ENCODE measurements at places on chromosomes 7 and 10. TPM values are rescaled to one million over a fixed set of nuclear protein-coding genes. Genes with fewer than 3 reads are reported as not detected.

Gene NCF1
- total RNA-seq: not detected

Gene LMOD2
- not detected for total RNA-seq

Gene WDFY4
- not detected for total RNA-seq

Gene ARMC10
- 35.3 TPM for total RNA-seq

Gene ITGA8
- not detected for total RNA-seq

Gene GDF2
- total RNA-seq: not detected

Gene NKX1-2
- total RNA-seq: not detected

Gene PLAU
- total RNA-seq: 14.9 TPM

Gene PDE6C
- total RNA-seq: not detected

Gene ZNF33A
- total RNA-seq: 0.86 TPM

Gene RBP3
- under 0.01 TPM for total RNA-seq

Measured in myometrial cell (primary cell).